ENCODE measurements at places on chromosomes 5 and 9. TPM values are rescaled to one million over a fixed set of nuclear protein-coding genes. Genes with fewer than 3 reads are reported as not detected.

DNA sequence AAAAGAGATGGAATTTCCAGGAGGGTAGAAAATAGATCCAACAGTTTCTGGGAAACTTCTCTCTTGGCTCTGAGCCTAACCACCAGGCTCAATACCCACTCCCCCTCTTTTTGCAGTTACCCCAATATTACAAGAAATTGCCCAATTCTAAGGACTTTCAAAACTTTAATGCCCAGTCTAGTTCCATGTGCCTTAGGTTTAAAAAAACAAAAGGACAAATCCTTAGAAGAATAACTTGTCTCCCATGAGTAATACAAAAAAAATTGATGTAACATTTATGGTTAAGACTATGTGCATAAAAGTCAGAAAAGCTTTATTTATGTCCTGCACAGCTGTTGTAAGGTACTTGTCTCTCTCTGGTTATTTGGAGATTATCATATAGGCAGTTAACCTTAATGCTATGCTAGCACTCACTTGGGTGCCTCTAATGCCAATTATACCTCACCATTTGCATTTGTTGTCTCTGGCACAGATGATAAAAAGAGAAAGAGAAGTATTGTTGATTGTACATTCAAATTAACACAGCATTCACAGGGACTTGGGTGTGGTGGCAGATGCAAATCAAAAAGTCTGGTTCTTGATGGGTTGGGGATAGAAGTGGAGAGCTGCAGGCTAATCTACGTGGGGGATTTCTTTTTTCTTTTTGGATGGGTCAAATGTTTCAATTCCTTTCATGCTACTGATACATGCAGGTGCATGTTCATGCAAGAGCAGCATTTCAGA, 159.4 kb downstream of the PIK3R1 start:
- DNase-seq: no peak

The KDM4C gene
- total RNA-seq: 16.8 TPM

GRCh38 chr5:124468671-124469411, 277.6 kb downstream of the ZNF608 start:
- DNase-seq: no peak

The IFNB1 gene
- total RNA-seq: not detected

The FOXD4L3 gene
- not detected for total RNA-seq

The PRR7 gene
- total RNA-seq: 5.1 TPM

- DNase-seq: no peak
Observed at GRCh38 chr5:123273095-123273494, 150.1 kb downstream of the CEP120 start.

DNA sequence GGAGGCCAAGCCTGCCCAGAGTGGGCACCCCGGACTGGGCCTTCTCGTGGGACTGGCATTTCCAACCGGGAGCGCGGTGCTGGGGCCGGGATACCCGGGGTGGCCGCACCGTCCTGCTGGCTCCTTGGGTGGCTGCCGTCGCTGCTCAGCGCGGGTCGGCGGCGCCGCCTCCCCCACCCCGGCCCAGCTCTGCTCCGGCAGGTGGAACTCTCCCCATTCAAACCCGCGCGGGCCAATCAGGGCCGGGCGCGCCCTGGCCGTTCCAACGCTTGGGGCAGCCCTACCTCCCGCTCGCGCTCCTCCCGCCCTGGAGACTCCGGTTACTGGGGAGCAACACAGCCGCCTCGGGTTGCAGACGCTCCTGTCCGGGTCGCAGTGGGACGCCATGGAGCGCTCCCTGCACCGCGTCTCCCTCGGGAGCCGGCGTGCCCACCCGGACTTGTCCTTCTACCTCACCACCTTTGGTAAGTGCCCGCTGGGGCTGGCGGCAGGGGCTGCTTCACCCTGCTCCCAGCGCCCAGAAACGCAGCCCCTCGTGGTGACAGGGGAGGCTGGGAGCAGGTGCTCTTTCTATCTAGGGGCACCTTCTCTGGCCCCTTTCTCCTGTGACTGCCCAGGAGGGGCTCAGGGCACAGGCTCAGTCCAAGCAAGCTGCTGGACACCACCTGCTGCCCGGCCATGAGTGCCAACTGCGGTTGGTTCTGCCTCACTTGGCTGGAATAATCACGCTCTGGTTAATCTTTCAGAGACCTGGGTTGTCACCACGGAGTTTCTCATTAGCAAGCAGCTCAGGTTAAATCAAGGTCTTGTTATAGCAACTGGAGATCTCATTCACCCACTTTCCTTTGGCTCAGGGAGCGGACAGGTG, at the start of gene RGS3:
Gene RGS3, plus strand, starts transcription at position 310 of the 868 bp plus-strand sequence. Its CDS starts 76 bp downstream, at position 386.
- no peak for DNase-seq

DNA sequence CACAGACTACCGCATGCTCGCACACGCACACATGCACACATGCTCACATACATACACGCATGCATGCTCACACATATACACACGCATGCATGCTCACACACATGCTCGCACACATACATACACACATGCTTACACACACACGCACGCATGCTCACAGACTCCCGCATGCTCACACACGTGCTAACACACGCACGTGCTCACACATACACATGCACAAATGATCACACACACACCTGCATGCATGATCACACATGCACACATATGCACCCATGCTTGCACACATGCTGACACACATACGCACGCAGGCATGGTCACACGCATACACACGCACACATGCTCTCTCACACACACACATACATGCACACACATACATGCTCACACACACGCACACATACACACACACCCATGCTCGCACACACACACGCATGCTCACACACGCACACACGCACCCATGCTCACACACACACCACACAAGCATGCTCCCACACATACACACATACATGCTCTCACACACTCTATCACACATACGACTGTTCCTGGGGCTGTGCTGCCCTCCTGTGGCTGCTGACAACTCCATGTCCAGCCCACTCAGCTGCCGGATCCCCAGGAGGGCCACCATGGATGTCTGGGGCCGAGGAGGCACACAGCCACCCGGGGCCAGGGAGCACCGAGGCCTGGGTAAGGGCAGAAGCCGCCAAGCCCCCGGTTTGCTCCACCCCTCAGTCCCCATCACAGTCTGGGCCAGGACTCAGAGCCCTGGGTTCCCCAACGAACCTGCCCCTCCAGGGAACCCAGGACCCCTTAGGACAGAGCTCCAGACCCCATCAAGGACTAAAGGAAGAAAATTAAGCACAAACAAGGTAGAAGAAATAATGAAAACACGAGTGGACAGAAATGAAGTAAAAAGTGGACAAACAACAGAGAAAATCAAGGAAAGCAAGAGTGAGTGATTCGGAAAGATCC, 31.4 kb upstream of the EGFL7 start:
- peak; percentile 88 for DNase-seq

The PCDHGB7 gene
- total RNA-seq: 16.4 TPM

DNA sequence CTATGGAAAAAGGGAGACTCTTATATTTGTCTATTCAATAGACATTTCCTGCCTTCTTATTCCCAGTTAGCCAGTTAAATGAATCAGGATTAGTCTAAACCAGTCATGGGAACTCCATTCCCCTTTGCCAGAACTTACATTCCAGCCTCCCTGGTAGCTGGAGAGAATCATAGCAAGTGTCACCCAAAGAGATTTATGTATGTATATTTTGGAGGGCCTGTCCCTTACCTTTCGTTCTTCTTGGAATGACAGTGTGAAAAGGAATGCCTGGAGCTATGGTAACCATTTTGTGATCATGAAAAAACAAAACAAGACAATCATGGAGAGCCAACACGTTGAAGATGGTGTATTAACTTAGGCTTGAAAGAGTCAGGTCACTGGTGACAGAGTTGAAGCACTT, 627.7 kb downstream of the CCDC171 start:
- DNase-seq: no peak

DNA sequence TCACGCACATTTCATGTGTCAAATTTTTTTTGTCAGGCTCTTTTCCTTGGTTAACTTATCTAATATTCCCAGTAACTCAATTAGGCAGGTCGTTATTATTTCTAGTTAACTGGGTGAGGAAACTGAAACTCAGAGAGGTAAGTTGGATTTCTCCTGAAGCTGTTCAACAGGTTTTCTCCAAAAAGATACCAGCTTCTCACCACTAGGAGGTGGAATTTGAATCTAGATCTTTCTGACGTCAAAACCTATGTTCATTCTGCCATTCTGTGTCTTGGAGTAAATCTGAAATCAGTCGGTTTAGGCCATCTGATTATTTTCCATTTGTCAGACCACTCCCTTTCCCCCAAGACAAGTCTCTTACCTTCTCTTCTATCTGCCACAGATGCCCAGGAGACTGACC, 572.9 kb downstream of the ACTL7B start:
- DNase-seq: no peak

DNA sequence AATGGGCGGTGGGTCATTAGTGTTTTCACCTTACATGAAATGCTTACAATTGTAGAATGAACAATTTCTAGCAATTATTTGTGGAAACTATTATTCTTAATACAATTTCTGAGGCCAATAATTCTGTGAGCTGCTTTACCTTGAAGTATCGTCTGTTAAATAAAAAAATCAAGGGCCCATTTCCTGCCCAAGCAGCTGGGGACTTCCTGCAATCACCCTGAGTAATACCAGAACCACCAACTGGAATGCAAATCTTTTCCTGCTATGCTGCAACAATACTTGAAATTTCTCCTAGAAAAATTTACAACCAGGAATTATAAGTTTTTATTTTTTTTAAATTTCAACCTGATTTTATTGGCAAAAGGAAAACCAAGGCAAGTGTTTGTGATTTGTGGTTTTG, 52.6 kb downstream of the ADAMTS16 start:
- no peak for DNase-seq

The PRSS3 gene
- not detected for total RNA-seq

- no peak for DNase-seq
Observed at GRCh38 chr5:83059341-83059740, 17.9 kb downstream of the TMEM167A start.

The TAF11L11 gene
- total RNA-seq: not detected

GRCh38 chr9:130432796-130433167, 12.0 kb upstream of the ASS1 start:
- DNase-seq: no peak

DNA sequence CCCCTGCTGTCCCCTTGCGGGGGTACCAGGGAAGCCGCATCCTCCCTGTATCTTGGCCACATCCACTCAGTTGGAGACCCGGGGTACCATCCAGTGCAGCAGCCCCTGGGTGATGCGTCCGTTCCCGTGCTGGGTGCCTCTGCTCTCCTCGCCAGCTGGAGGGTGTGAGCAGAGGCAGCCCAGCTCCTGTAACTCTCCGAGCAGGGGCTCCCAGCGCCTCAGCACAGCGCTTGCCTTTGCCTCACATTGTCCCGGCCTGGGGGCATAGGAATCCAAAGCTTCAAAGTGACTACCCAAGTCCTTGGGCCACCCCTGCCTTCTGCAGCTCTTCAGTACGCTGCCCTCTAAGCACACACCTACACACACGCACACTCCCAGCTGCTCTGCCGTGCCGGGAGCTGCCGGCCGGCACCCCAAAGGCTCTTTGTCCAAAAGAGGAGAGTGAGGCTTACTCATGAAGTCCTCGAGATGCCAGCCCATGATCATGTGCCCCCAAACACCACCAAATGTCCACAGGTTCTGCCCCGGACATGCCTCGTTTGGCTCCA, 733 bp downstream of the ANGPTL2 start:
- DNase-seq: peak; percentile 74

DNA sequence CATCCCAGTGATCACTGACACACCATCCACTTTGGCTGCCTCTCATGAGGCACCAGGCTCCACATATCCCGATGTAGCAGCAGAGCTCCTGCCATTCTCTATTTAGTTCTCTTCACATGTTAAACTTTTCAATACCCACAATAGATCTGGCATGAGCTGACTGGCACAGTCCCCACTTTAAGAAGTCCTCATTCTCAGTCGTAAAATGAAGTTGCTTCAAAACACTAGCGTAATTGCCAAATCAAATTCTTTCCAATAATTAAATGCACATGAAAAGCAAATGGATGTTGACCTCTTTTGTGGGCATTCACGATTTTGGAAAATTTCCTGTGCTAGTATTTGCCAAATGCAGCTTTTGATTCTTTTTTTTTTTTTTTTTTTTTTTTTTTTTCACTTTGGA, 32.4 kb downstream of the HAPLN1 start:
- DNase-seq: no peak

DNA sequence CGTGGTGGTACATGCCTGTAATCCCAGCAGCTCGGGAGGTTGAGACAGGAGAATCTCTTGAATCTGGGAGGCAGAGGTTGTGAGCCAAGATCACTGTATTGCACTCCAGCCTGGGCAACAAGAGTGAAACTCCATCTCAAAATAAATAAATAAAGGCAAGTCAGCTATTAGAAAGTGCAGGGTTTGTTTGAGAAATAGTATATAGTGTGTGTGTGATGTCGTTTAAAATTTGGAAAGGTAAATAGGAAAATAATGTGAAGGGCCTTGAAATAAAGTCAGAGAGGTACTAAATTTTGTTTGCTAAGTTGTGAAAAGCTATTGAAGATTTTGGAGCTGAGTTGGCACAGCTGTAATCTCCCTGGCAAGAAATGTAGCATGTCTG, 17.8 kb downstream of the ZNF131 start:
- DNase-seq: no peak

DNA sequence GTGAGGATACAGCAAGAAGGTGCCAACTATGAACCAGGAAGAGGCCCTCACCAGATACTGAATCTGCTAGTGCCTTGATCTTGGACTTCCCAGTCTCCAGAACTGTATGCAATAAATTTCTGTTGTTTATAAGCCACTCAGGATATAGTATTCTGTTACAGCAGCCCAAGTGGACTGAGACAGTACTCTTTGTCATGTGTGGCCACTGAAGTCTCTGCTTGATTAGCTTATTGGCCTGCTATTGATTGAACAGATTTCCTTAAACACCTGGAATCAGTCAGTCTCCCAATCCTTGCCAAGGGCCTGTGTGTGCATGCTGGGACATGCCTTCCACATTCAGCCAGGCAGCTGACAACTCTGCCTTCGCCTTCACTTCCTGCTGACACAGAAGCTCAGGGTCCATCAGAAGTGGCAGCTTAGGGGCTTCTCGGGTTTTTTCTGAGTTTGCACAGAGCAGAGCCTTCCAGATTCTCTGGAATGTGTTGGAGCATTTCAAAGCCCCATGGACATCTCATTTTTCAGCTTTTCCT, 13.7 kb upstream of the ROR2 start:
- no peak for DNase-seq

The ICE1 gene
- total RNA-seq: 19.8 TPM

The TAF11L5 gene
- not detected for total RNA-seq

DNA sequence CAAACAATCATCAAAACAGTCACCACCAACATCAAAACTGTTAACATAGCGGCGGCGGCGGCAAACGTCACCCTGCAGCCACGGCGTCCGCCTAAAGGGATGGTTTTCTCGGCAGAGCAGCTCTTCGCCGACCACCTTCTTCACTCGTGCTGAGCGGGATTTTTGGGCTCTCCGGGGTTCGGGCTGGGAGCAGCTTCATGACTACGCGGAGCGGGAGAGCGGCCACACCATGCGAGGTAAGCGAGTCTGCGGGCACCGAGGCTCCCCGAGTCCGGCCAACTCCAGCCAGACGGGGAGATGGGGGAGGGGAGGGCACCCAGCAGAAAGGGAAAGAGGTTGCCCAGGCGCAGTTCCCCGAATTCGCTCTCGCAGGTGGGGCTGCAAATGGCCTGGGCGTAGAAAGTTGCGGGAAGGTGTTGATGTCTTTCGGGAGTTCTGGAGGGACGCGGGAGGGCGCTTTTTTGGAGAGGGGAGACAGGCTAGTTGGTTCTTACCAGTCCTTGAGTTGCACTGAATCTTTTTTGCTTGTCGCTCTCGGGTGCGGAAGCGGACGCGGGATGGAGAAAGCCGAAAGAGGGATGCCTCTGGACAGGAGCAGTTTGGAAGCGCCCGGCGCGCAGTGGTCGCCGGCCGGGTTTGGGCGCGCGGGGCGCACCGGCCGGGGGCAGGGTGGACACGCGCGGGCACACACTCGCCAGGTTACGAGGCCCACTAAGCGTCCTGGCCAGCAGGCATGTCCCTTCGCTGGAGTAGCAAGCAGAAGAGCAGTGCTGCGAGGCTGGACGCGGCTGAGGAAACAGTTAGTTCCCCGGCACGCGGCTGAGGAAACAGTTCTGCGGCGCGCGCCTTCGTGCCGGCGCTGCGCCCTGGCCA, 849 bp downstream of the RORB start:
- no peak for DNase-seq

All from cardiac septum (tissue), 1 donor.